ENCODE measurements at places on chromosomes 16 and 17.

GRCh38 chr16:75462806-75463205 lies 1.7 kb downstream of the TMEM170A start:
- DNase-seq, result peak; percentile 12

GRCh38 chr16:3188925-3189825 lies 1.2 kb downstream of the OR1F1 start:
- DNase-seq, result no peak

GRCh38 chr16:3183445-3184139 lies 4.4 kb upstream of the OR1F1 start:
- no peak for DNase-seq

DNA sequence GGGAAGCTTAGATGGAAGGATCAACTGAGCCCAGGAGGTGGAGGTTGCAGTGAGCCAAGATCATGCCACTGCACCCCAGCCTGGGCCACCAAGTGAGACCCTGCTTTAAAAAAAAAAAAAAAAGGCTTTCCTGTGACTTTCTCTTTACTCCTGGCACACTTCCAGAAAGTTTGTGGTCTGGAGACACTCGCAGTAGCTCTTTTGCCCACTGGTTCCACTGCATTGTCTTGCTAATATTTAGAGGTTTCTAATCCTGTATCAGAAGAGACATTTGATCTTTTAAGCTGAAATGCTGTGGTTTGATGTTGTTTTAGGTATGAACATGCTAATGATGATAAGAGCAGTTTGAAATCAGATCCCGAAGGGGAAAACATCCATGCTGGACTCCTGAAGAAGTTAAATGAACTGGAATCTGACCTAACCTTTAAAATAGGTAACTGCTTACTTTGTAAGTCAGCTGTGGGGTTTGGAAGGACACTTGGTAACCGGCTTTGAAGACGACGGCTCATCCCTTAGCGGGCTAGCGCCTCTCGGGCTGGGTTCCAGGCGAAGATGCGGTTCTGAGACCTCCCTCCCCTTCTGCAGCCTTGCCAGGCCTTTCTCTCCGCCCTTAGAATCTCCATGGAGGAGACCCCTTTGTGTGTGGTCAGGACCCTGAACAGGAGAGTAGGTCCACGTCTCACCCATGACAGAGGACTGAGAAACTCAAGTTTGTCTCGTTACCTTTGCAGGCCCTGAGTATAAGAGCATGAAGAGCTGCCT lies 23.1 kb downstream of the NTAN1 start:
- peak; percentile 39 for DNase-seq

DNA sequence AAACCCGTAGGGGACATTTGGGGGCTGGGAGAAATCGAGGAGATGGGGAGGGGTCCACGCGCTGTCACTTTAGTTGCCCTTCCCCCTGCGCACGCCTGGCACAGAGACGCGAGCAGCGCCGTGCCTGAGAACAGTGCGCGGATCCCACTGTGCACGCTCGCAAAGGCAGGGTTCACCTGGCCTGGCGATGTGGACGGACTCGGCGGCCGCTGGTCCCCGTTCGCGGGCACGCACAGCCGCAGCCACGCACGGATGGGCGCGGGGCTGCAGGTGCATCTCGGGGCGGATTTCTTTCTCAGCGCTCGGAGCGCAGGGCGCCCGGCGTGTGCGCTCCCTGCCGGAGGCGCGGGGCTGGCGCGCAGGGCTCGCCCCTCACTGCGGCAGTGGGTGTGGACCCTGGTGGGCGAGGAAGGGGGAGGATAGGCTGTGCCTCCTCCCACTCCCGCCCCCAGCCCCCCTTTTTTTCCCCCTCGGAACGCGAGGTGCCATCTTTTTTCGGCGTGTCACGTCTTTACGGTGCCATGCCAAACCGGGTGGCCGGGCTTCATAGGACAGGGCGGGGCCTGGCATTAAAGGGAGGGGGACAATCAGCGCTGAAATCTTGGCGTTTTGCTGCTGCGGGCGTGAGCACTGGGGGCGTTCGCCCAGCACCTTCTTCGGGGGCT lies 1.1 kb downstream of the MAPT start:
- no peak for DNase-seq

DNA sequence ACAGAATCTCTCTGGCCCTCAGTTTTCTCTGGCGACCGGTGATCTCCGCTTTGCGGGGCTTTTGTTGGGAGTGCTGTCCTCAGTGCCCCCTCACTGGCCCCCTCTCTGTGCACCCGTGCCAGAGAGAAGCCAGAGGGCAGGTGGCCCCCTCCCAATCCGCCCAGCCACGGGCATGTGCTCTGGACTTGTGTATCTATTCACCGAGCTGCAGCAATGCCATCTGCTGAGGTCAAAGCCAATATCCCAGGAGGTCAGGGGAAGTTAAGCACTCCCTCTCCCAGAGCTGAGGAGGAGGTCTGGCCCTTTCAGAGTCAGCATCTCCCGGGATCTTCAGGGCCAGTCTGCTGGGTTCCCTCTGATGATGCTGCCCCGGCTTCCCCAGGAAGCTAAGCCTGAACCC lies 5.1 kb downstream of the CACNG5 start:
- no peak for DNase-seq

GRCh38 chr16:1343428-1344242 lies 8.0 kb downstream of the TSR3 start:
- DNase-seq, result no peak

DNA sequence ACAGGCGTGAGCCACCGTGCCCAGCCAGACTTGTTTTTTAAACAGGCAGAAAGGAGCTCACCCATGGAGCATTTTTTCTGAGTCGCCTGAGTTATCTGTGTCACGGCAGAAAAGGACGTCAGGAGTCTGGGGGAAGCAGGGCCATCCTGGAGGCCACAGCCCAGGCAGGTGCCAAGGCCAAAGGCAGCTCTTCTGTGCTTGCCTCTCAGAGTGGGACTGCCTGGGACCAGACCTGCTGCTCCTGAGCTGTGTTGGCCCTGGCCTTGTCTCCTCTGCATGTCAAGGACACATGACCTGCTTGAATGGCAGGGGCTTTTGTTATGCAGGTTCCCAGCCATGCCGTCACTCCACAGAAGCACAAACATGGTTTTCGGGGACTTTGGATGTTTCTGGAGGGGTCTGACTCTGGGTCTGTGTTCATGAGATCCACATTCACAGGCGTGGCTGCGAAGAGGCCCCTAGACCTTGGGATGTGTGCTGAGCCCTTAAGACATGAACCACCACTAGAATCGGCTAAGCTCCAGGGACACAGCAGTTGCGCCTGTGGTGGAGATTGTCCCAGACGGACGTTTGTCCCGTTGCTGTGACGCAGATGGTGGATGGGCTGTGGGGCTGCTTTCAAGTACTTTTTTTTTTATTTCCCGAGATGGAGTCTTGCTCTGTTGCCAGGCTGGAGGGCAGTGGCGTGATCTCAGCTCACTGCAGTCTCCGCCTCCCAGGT lies 33.8 kb downstream of the FOXK2 start:
- DNase-seq, result no peak

DNA sequence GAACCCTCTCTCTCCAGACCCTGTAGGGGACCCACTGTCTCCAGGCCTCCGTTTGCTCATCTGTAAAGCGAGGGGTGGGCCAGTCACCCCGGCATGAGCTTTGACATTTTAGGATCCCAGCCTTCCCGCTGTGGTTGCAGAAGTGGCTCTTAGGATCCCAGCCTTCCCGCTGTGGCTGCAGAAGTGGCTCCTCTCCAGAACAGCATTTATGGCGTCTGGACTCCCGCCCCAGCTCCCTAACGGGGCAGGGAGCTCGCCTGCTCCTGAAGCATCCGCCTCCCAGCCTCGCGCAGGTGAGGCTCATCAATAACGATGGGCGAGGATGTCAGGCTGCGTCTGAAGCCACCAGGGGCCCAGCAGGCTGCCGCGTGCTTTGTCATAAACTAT lies 222.3 kb upstream of the TNRC6C start:
- DNase-seq, result no peak

DNA sequence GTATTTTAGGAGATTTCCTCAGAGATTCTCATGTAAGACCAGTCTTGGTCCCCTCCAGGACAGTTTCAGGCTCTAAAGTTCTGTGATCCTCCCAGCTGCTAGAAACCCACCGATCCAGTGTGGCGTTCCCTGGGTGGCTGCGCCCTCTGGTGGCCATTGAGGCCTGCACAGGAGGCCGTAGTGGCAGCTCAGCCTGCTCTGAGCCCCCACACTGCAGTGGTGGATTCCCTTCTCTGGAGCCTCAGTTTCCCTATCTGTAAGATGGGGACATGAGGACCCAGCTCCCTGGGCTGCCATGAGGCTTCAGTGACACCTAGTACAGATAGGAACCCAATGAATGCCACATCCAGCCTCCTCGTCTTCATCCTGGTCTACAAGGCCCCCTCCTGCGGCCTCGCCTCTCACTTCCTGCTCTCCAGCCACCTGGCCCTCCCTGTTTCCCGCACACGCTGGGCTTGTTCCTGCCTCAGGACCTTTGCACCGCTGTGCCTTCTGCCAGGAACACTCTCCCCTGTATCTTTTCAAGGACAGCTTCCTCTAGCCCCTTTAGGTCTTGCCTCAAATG lies 16.5 kb downstream of the CCDC102A start:
- DNase-seq, result peak; percentile 47

DNA sequence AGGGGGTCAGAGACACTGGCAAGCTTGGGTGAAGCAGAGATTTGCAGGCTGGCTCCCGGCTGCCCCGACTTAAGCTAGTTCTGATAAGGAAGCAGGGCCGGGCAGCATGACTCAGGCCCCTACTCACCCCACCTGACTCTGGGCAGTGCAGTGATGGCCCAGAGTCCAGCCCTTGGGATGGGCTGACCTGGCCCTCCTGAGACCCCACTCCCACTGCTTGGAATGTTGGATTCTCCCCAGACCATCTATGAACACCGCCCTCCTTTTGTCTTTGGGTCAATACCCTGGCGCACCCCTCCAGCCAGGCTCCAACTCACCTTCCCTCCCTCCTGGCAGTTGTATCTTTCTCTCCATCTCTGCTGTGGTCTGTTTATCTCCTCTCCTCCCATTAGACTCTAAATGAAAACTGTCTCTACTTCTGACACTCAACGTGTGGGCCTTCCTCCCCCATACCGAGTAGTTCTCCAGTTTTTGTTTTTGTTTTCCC lies 21.0 kb downstream of the LGALS3BP start:
- DNase-seq, result no peak

DNA sequence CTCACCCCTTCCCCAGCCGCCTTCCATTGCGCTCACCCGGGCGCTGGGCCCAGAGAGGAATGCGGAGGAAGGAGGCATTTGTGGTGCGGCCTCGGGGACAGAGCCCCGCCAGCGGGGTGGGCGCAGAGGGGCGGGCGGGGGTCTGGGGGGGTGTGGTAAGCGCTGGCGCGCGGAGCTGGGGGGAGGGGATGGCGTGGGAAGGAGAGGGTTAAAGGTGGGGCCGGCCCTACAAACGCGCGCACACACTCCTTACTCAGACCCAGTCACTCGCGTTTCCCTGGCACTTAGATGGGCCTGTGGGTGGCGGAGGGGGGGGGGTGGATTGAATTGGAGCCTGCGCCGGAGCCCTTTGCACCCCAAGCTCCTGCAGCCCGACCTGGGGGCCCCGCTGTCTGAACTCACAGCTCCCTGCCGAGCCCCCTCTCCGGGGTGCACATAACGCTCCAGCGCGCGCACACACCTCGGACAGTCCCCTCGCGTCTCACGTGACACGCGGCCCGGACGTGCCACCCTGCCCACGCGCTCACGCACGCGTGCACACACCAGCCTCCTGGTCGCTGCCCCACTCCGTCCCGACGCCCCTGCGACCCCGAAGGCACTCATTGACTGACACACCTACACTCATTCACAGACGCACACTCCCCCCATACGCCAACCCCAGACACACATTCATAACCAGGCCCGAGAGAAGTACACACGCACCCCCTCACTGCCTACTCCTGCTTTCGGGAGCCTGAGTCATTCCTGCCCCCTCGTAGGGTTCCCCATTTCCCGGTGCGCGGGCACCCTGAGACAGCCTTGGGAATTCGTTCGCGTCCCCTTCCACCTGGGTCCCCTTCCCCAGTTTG lies 844 bp downstream of the TBKBP1 start:
- peak; percentile 60 for DNase-seq

- no peak for DNase-seq
Measured at GRCh38 chr16:86122681-86123342, 223.8 kb downstream of the IRF8 start.

- no peak for DNase-seq
Measured at GRCh38 chr17:12296209-12296625, 275.5 kb downstream of the MAP2K4 start.

DNA sequence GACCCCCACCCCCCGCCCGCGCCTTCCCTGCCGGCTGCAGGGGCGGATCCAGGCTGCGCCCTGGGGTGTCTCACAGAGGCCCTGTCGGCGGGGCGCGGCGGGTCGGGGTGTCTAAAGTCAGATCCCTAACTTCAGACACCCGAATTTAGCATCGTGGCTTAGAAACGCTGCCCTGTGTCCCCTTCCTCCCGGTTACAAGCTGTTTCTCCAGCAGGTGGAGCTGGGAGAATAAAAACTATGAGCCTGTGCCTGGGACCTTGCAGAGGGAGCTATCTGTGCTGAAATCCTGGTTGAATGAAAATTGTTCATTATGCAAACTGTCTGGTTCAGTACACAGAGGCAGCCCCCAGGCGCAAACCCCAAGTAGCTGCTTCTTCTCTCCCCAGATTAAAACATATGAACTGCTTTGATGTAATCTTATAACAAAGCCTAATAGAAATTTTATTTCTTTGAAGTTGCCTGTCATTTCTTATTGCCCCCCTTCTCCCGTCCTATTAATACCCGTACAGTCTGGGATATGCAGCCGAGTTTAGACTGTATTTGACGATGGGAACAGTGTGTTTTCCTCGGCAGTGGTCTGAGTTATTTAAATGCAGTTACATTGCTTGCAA lies 79.0 kb downstream of the RPA1 start:
- peak; percentile 56 for DNase-seq

- no peak for DNase-seq
Measured at GRCh38 chr17:40547785-40548478, 17.3 kb downstream of the CCR7 start.

DNA sequence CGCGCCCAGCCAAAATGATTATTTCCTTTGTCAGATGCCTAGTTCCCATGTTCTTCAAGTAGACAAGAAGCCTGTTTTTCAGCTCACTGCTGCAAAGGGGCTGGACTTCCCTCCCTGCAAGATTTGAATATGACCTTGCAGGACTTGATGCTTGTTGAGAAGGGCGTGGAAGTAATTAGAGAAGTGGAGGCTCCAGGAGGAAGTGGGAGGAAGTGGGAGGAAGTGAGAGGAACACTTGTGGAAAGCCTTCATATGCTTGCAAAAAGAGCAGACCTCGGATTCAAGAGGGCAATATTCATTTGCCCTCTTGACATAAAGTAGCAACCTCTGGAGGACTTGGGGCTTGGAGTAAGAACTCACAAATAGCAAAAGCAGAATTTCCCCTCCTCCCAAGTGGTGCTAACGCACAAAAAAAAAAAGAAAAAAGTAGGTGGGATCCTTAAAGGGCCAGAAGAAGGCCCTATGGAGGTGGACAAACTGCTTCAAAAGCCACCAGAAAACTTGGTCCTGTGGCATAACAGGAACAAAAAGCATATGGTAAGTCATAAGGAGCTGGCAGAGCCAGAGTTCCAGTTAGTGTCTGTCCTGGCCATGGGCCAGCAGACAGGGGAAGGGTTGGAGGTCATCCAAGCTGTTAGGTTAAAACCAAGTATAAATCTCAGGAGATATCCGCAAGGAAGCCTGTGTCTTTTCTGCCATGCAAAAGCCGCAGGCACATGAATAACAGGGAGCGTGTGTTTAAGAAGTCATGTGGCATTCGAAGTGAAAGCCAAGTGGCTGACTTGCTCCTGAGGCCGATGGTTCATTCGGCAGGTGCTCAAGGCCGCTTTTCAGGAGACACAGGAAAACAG lies 20.6 kb upstream of the PRKAR1A start:
- peak; percentile 97 for DNase-seq
